ENCODE measurements at places on chromosomes 1 and 21.
A peak's percentile ranks its signal among the peaks of the same experiment; 100 is the strongest.

- no peak for DNase-seq
Measured at GRCh38 chr21:33834801-33835500, 80.7 kb downstream of the ATP5PO start.

- no peak for DNase-seq
Measured at GRCh38 chr1:2407991-2408275, 4.4 kb downstream of the PEX10 start.

- no peak for DNase-seq
Measured at GRCh38 chr1:243742819-243743218, 107.2 kb downstream of the AKT3 start.

DNA sequence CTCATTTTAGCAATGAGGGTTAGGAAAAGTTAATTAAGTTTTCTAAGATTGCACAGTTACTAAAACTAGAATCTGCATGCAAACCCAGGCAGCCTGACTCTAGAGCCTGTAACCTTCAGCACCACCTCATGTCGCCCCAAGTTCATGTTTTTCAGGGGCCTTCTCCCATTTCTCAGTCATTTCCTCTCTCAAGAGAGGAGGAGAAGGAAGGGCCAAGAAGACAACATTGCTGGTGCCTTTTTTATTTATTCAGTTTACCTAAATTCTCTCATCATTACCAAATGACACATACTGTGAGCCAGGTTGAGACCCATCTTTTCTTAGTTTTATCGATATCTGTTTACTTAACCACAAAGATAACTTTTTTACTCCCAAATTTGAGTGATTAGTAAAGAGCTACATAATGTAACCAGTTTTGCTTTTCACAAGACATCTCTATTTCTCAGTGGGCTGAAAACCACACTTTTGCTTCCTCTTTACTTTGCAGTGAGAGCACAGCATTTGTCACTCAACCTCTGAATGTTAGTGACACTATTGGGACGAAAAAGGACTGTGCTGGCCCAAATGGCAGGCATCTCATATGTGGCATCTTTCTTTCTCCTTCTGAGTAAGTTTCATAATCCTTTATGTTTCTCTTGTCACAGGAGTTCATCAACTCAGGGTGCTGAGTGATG lies at the start of gene CD101:
Gene CD101 (plus strand): TSS at position 507 of the 674 bp plus-strand sequence. CDS start 58 bp downstream, at position 565.
- DNase-seq, result peak; percentile 70

DNA sequence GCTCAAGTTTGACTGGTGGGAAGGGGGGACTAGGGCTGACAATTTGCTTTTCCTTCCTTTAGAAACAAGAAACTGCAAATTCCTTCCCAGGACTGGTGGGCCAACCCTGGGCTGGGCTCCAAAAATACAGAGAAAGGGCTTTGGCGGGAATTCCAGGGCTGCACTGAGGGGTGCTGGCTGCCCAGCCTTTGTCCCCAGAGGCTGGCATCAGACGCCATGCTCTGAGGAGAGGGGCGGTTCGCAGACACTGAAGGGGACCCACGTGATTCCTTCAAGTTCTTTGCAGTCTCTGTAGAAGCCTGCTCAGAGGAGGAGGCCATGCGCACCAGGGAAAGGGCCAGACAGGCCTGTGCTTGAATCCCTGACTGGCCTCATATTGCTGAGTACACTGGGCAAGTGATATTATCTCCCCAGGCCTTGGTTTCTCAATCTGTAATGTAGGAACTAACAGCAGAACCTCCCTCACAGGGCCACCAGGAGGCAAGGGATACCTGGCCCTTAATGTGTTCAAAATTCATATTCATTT lies 119.5 kb downstream of the EPHB2 start:
- no peak for DNase-seq

GRCh38 chr21:35294231-35294898 lies 245.3 kb upstream of the RUNX1 start:
- no peak for DNase-seq

Data from activated CD4-positive, alpha-beta T cell treated with anti-CD3 and anti-CD28 coated beads, Interleukin-2, amount 10 ng/mL, durations not matched to agents 24 days and 14 days (primary cell).